A172 (cell line): ENCODE measurements at places on chromosomes 5 and 9.

GRCh38 chr9:129463994-129464393 is 156.9 kb downstream of the C9orf50 start:
- DNase-seq = no peak

DNA sequence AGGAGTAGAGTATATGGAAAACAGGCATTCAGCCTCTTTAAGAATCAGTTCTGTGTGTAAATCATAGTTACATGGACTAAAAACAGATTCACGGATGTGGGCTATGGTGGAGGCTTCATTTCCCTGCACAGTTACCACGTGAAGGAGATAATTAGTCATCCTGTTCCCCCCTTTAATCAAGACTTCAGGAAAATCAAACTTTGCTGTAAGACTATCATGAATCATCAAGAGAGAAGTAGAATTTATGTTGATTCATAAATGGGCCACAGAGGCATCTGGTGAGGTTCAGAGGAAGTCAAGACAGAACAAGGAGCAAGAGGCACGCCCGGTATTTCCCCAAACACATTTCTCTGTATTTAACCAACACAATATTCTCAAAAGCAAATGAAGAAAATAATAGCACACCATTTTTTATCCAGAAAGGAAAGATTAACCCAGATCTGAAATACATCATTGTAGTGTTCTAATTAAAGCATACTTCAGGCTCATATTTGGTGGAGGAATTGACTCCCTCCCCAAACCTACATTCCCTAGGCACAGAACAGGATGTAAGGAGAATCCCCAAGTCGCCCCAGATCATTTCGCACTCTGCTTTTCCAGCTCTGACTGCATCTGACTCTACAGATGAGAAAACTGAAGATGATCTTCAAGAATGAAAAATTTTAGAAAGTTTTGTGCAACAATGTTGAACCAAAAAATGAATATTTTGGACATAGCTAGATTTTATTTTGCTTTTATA is 175.8 kb upstream of the GAS1 start:
- peak; percentile 83 for DNase-seq

DNA sequence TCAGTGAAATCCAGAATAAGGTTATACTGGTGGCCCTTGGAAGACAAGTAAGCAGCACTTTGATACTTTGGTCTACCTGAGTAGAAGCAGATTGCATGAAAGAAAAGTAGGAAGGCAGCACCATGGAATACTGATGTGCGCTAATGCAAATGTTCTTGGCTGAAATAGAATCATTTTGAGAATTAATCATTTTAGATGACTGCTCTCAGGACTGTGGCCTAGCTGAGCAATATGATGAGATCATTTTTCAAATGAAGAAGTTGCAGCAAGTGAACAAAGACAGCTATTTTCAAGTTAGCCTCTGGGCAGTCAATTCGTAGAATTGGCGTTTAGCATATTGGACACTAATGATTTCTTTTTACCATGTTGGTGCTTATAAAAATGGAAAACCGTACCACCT is 483.5 kb downstream of the TMEM232 start:
- no peak for DNase-seq

DNA sequence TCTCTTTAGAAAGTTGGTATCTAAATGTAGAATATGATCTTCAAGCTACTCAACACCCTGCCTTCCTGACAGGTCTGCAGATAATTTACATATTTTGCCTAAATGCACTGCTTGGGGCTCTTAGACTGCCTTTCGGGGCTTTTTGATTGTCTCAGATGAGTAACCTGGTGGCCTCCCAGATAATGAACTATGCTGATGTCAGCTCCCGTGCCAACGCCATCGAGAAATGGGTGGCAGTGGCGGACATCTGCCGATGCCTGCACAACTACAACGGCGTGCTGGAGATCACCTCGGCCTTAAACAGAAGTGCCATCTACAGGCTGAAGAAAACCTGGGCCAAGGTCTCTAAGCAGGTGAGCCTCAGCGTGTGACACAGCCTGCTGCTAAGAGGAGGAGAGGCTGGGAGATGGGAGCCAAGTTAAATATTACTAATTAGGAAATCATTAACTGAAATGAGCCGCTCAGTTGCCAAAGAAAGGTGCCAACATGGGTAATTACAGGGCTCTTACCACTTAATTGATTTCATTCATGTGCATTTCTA is 20.8 kb upstream of the CKMT2 start:
- DNase-seq = no peak

DNA sequence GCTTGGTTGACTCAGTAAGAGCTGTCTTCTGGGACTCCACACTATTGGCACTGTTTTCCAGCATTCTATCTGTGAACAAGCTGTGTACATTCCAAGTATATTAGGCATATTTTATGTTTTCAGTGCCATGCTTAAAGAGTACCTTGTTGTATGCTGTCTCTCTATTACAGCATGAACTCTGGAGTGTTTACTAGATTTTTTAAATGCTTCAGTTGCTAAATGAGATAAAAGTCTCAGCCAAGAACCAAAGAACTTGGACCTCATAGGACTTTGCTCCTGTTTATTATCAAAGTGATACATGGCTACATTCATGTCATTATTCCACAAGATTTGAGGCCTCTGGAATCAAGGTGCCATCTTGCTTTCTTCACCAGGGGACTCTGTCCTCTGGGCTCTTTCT is 167.2 kb downstream of the C9orf152 start:
- peak; percentile 37 for DNase-seq

- DNase-seq = peak; percentile 59
Measured at GRCh38 chr5:24633715-24634325, 11.0 kb downstream of the CDH10 start.

DNA sequence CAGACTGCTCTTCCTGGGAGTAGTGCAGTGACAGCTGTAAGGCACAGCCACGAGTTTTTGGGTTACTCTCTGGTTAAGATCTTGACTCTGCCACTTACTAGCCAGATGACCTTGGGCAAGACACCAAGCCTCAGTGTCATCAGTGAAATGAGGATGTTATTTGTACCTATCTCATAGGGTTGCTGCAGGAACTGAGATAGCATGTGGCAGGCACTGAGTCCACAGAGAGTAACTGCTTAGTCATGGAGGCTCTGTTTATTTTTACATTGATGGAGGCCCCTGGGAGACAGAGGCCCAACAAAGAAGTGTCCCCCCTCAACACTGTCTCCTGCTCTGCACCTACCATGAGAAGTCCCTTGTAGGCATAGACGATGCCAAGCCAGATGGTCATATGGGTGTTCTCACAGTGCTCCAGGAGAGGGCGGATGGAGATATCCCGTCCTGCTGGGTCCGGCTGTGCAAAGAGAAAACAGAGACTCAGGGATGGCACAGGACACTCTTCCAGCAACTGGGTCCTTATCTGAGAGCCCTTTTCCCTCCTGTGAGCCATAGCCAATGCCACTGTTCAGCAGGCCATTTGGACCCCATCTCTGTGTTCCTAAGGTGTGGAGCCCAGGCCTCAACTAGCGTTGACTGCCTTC is 55.4 kb upstream of the TBC1D2 start:
- DNase-seq = no peak

DNA sequence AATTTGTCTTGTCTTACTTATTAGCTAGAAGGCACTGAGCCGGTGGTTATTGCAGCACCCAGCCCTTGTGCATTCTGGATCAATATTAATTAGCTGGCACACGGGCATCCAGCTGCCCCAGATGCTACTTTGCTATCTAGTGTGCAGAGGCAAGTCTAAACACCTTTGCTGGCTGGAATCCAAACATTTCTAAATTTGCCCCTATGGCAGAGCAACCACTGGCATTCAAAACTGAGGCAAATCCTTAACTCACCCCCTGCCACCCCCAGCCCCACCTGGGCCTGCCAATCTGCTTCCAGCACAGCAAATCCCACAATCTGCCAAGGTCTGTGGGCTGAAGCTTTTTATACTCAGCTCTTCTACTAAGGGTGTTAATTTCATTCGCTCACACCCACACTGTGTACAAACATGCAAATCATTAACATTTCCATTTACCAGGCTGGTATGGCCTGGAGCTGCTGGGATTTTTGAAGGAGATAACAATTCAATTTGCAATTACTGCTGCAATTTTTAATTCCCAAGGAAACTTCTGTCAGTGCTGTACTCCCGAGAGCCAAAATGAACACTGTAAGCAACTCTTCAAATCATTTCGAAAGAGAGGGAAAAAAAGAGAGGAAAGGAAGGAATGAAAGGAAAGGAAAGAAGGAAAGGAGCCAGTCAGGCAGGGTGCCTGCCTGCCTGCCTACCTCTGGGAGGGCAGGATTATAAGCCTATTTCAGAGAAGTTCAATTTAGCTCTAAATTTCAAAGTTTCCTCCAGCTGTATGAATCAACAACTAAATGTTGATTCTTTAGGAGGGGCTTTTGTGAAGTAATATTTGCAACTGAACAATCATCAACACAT is 35.5 kb downstream of the RAPGEF1 start:
- no peak for DNase-seq

DNA sequence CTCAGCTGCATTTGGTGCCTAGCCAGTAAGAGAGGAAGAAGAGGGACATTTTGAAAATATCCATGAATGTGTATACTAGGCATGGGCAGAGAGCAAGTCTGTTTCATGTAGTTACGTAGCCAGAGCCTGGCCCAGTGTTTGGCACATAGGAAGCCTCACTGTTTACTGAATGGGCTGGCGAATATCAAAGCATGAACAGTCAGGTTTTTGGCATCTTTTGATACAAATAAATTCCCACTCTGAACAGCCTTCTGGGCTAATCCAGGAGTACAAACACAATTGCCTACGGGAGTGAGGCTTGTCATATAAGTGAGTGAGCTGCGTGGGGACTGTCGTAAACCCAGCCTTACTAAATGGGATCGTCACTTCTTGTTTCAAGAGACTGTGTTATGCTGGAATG is 253.1 kb upstream of the PANK3 start:
- DNase-seq = no peak

DNA sequence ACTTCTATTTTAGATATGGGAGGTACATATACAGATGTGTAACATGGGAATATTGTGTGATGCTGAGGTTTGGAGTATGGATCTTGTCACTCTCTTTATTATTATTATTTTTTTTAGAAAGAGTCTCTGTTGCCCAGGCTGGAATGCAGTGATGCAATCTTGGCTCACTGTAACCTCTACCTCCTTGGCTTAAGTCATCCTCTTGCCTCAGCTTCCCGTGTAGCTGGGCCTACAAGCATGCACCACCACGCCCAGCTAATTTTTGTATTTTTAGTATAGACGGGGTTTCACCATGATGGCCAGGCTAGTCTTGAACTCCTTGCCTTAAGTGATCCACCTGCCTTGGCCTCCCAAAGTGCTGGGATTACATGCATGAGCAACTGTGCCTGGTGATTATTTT is 138.4 kb upstream of the SLC28A3 start:
- no peak for DNase-seq

- DNase-seq = peak; percentile 50
Measured at GRCh38 chr5:77560677-77561263, 68.7 kb upstream of the WDR41 start.

- DNase-seq = no peak
Measured at GRCh38 chr9:101466863-101467262, 31.3 kb upstream of the ALDOB start.

- no peak for DNase-seq
Measured at GRCh38 chr5:82777106-82777505, 300.1 kb downstream of the TMEM167A start.

GRCh38 chr5:6250121-6250520 is 128.2 kb downstream of the MED10 start:
- no peak for DNase-seq

DNA sequence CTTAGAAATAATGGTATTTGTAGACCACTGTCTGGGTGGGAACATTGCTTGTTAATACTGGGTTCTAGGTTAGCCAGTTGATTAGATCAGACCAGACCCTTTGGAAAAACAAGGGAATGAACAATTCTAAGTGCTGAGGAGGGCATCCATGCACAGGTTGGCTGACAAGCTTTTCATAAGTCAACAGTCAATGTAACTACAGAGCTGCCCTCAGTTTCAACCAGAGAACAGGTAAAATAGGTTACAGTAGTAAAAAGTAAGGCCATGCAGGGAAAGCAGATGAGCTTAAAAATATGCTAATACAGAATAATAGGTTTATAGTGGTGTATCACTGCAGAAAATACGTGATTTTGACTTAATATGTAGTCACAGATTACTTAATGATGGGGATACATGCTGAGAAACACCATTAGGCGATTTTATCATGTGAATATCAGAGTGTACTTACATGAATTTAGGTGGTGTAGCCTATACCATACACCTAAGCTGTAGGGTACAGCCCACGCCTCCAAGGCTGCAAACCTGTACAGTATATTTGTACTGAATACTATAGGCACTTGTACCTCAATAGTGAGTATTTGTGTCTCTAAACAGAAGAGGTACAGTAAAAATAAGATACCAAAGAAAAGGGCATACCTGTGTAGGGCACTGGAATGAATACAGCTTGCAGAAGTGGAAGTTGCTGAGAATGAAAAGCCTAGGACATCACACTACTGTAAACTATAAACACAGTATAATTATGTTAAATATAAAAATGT is 6.1 kb upstream of the FGF18 start:
- no peak for DNase-seq

- DNase-seq = no peak
Measured at GRCh38 chr5:14054111-14054854, 88.9 kb upstream of the TRIO start.

- DNase-seq = no peak
Measured at GRCh38 chr5:6408260-6408596, 29.9 kb upstream of the MED10 start.

DNA sequence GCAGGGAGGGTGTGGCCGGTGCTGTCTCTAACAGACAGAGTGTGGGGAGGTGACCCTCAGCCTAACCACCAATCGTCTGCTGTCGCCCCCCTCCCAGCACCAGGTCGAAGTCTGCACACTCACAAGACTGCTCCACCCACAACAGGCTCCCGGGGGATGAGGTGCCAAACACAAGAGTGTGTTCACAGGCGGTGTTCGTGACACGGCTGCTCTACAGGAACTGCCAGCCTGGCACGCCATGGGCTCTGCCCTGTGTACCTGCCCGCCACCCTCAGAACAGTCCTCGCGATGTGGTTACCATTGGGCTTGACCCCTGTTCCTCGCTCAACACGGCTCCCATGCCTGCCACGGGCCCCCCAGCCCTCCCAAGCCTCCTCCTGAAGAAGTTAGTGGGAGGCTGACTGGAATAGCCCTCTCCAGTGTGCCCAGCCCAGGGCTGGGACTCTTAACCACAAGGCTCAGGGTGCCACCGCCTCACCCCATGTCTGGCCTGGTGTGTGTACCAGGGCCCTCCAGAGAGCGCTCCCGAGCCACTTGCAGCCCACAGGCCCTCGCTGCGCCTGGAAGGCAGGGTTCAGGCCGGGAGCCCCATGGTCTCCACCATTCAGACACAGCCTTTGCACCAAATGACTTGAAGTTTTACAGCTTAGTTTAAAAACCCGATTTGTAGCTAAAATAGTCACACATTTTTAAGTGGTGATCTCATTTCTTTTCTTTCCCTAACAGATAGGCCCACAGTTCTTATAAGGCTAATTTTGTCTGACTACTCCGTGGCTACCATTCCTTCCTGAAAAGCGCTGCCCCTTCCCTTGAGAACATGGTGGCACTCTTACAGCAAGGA is 102.5 kb downstream of the CAMSAP1 start:
- DNase-seq = peak; percentile 9

GRCh38 chr5:50595199-50595598 is 71.2 kb upstream of the PARP8 start:
- peak; percentile 56 for DNase-seq
